ENCODE measurements at places on chromosomes 6 and 20. TPM values are rescaled to one million over a fixed set of nuclear protein-coding genes. Genes with fewer than 3 reads are reported as not detected.
A peak's percentile ranks its signal among the peaks of the same experiment; 100 is the strongest.

The RALGAPA2 gene
- total RNA-seq, result 20.6 TPM

- no peak for DNase-seq
- no peaks in the 10 kb centered on the region for H3K27me3 ChIP-seq
- no peak overlapping the region for H3K4me3 ChIP-seq
- H3K27ac ChIP-seq, result no peak overlapping the region
- no peaks in the 10 kb centered on the region for H3K4me1 ChIP-seq
Observed at GRCh38 chr6:83221889-83222479, 28.8 kb downstream of the RWDD2A start.

DNA sequence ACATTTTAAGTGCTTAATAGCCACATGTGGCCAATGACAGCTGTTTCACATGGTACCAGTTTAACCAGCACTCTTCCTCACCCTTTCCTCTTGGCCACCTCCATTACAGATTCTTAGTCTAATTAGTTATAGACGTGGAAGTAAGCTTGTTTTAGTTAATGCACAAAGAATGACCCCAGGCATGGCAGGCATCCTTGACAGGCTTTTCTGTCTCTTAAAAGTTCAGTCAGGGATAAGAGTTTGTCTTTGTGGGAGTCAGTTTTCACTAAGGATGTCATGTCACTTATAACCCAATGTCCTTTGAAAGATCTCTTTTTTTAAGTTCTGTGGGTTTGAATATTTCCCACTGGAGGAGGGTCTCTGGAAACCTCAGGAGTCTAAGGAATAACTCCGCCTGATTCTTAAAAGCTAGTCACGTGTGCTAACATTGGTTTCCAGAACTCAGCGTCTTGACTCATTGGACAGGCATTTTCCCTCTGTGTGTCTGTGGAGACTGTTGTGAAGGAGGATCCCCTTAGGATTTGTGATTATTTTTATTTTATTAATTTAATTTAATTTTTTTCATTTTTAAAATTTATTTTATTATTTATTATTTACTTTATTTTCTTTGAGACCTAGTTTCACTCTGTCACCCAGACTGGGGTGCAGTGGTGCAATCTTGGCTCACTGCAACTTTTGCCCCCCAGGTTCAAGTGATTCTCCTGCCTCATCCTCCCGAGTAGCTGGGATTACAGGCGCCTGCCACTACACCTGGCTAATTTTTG is 171.4 kb downstream of the ZFAND3 start:
- H3K27me3 ChIP-seq, result no peaks in the 10 kb centered on the region
- no peaks in the 10 kb centered on the region for H3K36me3 ChIP-seq
- no peak overlapping the region for H3K4me3 ChIP-seq
- H3K4me1 ChIP-seq, result peaks cover 8% of the 10 kb centered on the region

The TREM1 gene
- not detected for total RNA-seq

The GRM1 gene
- total RNA-seq, result not detected

DNA sequence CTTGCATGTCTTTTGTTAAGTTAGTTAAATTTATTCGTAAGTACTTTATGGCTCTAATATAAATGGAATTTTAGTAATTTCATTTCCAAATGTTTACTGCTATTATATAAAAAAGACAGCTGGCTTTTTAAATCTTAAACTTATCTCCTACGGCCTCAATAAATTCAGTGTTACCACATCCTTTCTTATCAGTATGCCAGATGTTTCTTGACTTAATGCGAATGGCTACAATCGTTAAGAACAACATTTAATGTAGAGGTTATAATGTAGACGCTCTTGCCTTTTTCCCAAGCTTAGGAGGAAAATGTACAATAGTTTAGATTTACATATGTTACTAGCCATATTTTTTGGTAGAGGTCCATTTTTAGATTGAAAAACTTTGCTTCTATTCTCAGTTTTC is 659.4 kb downstream of the TENT5A start:
- no peaks in the 10 kb centered on the region for H3K4me1 ChIP-seq
- H3K27ac ChIP-seq, result no peak overlapping the region
- no peaks in the 10 kb centered on the region for H3K27me3 ChIP-seq
- DNase-seq, result no peak
- no peaks in the 10 kb centered on the region for H3K36me3 ChIP-seq

The C6orf132 gene
- total RNA-seq, result 0.05 TPM

DNA sequence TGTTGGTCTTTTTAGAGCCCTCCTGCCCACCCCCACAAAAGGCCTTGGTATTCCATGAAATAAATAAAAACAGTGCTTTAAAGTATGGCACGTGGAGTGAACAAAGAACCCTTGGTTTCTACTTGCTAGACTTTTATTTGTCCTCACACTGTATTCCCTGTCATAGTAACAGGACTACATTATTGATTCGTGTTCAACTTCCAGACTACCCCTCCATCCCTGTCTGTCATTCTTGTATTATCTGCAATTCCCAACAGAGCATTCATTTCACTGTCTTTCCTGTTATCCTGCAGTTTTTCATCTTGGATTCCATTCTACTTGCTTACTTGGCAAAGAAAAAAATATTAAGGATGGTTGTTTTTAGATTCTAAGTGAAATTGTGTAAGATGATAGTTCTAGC is 307.4 kb upstream of the CNR1 start:
- no peak overlapping the region for H3K4me3 ChIP-seq
- H3K36me3 ChIP-seq, result no peaks in the 10 kb centered on the region
- no peaks in the 10 kb centered on the region for H3K4me1 ChIP-seq

GRCh38 chr6:117264369-117264691 is 1.0 kb upstream of the VGLL2 start:
- H3K4me3 ChIP-seq, result peak overlapping the region; percentile 57
- no peaks in the 10 kb centered on the region for H3K36me3 ChIP-seq
- DNase-seq, result no peak

The CCN6 gene
- total RNA-seq, result not detected

DNA sequence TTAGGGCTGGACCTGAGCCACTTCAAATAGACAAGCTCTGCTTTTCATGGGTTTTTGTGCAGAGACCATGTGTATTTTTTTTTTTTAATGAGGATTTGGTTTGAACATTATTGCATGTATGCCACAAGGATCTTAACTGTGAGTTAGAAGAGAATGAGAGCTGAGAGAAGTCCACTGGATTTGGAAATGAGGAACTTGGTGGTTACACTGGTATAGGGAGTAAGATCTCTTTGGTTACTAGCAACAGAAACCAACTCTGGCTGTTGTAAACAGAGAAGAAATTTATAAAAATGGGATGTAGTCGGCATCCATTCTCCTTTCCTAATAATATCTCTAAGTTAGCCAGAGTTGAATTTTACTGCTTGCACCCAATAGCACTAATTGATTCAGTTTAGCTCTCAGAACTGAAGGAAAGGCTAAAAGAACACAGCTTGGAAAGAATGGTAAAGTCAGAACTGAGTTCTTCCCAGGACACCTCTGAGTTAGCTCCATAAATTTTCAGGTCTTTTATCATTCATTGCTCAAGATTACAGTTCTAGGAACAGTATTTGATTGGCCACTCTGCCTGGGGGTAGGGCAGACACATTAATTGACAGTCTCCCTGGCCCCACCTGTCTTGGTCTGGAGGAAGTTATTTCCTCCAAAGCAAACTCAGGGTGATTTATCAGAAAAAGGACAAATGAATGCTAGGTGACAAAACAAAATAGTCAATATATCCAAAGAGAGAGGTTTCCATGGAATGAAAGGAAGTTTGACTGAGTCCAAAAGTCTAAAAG is 3.9 kb upstream of the WFDC2 start:
- H3K27me3 ChIP-seq, result peaks cover 45% of the 10 kb centered on the region
- H3K4me3 ChIP-seq, result no peak overlapping the region
- peaks cover 5% of the 10 kb centered on the region for H3K4me1 ChIP-seq
- H3K36me3 ChIP-seq, result no peaks in the 10 kb centered on the region
- H3K27ac ChIP-seq, result no peak overlapping the region
- no peak for DNase-seq

GRCh38 chr20:44115762-44116644 is 71.0 kb downstream of the JPH2 start:
- no peak for DNase-seq
- H3K4me3 ChIP-seq, result no peak overlapping the region
- no peak overlapping the region for H3K27ac ChIP-seq
- H3K27me3 ChIP-seq, result peaks cover 26% of the 10 kb centered on the region
- peaks cover 1% of the 10 kb centered on the region for H3K4me1 ChIP-seq
- H3K36me3 ChIP-seq, result no peaks in the 10 kb centered on the region

The NDRG3 gene
- 32.8 TPM for total RNA-seq

DNA sequence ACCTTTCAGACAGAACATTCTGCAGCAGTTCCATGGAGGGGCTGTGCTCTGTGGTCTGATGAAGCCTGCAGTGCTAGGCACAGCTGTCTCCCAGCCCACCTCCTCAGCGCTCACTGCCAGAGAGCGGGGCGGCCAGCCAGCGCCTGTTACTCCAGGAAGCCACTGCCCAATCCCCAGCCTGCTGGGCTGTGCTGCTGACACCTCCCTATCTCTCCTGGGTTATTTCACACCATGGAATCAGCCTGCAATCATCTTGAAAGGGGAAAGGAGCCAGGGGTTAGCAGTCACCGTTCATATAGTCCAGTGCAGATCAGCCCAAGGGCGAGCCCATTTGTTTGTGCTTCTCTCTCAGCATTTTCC is 46.3 kb upstream of the NHSL1 start:
- no peak for DNase-seq
- no peak overlapping the region for H3K4me3 ChIP-seq
- H3K27me3 ChIP-seq, result peaks cover 27% of the 10 kb centered on the region
- H3K27ac ChIP-seq, result no peak overlapping the region
- H3K36me3 ChIP-seq, result no peaks in the 10 kb centered on the region
- peaks cover 20% of the 10 kb centered on the region for H3K4me1 ChIP-seq

- no peak overlapping the region for H3K4me3 ChIP-seq
- no peak for DNase-seq
- H3K27me3 ChIP-seq, result no peaks in the 10 kb centered on the region
- peaks cover 8% of the 10 kb centered on the region for H3K4me1 ChIP-seq
Observed at GRCh38 chr20:34449674-34450592, 66.3 kb upstream of the DYNLRB1 start.

DNA sequence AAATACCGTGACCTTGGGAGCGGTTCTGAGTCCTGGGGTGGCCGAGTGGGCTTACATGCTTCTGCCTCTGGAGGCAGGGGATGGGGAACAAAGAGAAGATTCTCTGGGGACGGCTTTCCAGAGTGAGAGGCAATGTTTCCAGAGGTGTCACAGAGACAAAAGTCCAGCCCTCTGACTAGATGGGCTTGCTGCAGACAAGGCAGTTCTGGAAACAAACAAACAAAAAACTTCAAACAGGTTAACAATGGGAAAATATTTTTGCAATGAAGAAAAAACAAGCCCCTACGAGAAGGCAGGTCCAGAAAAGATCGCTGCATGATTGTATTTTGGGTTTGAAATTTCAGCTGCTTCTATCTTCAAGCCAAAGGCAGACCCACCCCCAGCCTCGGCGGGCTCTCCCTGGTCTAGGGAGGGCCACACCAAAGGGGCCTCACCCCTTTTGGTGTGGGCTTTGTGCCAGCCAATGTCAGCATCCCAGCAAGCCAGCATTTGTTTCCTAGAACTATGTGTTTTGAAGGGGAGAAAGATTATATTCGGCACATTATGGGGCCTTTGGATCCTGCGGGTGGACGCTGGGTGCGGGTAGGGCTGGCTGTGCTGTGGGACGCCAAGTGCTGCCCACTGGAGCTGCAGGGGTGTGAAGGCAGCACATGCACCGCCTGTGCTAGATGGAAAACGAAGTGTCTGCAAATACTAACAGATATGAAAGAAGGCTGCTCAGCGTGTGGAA is 42.9 kb downstream of the RIOK1 start:
- H3K4me3 ChIP-seq, result no peak overlapping the region
- peaks cover 2% of the 10 kb centered on the region for H3K4me1 ChIP-seq
- H3K36me3 ChIP-seq, result no peaks in the 10 kb centered on the region
- no peaks in the 10 kb centered on the region for H3K27me3 ChIP-seq

DNA sequence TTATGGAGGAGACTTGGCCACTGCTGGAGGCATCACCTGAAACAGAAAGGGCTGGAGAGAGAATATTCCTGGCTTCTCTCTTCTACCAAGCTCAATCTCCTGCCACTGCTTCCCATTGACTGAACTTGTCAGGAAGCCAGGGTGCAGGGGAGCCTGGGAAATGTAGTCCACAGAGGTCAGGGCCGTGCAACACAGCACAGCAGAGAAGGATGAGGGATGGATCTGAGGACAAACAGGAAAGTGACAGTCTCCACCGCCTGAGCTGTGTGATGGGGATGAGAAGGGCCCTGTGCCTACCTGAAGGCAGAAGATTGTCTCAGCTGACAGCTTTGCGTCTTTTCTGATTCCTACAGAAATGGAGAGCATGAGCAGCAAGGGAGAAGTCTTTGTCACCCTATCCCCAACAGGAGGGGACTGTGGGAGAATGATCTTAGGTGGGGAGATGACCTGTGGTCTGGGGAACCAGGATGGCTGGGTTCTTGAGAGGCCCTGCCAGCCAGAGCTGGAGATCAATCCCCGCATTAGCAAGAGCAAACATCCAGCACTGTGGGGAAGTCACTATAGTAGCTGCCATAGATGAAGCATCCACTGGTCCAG is 114.2 kb downstream of the SNX5 start:
- H3K36me3 ChIP-seq, result no peaks in the 10 kb centered on the region
- no peak overlapping the region for H3K27ac ChIP-seq
- peaks cover 6% of the 10 kb centered on the region for H3K27me3 ChIP-seq

The MATN4 gene
- total RNA-seq, result 1.5 TPM

DNA sequence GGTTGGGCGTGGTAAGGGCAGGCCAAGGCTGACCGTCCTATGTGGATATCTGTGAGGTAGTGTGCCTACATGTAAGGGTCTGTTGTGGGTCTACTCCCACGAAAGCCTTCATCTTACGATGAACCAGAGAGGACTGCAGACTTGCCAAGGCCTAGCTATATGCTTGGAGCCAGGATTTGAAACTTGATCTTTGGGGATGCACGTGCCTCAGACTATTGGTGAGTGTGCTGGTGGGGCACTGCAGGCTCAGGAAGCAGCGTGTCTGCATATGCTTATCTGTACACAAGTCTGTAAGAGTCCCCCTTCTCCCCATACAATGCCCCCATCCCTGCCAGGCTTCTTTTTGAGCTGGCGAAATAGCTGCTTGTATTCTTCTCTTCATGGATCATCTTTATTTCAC is 17.9 kb downstream of the PLCG1 start:
- peaks cover 65% of the 10 kb centered on the region for H3K36me3 ChIP-seq
- H3K4me3 ChIP-seq, result no peak overlapping the region
- H3K27me3 ChIP-seq, result no peaks in the 10 kb centered on the region
- H3K27ac ChIP-seq, result peak overlapping the region; percentile 97

GRCh38 chr6:133108419-133108818 is 132.7 kb upstream of the EYA4 start:
- no peaks in the 10 kb centered on the region for H3K4me1 ChIP-seq
- H3K4me3 ChIP-seq, result no peak overlapping the region
- no peak overlapping the region for H3K27ac ChIP-seq
- no peaks in the 10 kb centered on the region for H3K36me3 ChIP-seq

DNA sequence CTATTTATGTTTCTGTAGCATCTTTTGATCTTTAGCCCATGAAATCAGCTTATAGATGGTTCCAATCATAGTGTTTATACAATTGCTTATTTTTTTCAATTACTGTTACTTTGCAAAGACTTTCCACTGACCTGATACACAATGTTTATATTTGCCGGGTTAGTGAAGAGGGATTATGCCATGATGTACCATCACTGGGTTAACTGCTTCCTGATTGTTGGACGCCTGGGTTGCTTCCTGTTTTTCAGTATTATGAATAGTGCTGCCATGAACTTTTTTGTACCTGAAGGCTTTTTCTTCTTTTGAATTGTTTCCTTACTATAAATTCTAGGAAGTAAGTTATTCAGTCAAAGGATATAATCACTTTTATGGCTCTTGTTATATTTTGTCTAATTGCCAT is 6.9 kb downstream of the MANBAL start:
- H3K27me3 ChIP-seq, result no peaks in the 10 kb centered on the region
- no peak overlapping the region for H3K4me3 ChIP-seq
- H3K4me1 ChIP-seq, result peaks cover 50% of the 10 kb centered on the region
- peaks cover 39% of the 10 kb centered on the region for H3K36me3 ChIP-seq
- no peak overlapping the region for H3K27ac ChIP-seq
